ENCODE measurements at places on chromosomes 4 and X. TPM values are rescaled to one million over a fixed set of nuclear protein-coding genes. Genes with fewer than 3 reads are reported as not detected.

DNA sequence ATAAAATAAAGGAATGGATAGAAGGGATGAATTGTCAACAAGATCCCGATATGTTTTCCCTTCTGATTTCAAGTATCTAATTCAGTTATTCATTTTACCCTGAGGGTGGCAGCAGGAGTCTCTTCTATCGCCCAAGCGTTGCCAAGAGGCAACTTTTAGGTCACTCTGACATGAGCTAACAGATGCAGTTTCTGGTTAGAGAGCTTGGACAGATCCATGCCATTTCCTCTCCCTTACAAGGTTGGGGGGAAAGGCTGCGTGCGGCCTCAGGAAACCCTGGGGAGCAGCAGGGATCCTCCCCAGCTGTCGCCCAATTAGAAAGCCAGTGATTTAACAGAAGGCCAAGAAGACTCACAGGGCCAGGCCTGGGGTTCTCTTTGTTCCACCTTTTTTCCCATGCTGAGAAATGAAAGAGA is 35.3 kb upstream of the WAS start:
- no peak for DNase-seq

TMPRSS11B gene
- total RNA-seq = 40.8 TPM

GRCh38 chrX:111039606-111040005 is 56.4 kb upstream of the PAK3 start:
- DNase-seq = no peak

XKRX gene
- 0.74 TPM for total RNA-seq

Data from vagina (tissue), 2 donors.